ENCODE measurements at places on chromosomes 11 and 22.
A peak's percentile ranks its signal among the peaks of the same experiment; 100 is the strongest.

DNA sequence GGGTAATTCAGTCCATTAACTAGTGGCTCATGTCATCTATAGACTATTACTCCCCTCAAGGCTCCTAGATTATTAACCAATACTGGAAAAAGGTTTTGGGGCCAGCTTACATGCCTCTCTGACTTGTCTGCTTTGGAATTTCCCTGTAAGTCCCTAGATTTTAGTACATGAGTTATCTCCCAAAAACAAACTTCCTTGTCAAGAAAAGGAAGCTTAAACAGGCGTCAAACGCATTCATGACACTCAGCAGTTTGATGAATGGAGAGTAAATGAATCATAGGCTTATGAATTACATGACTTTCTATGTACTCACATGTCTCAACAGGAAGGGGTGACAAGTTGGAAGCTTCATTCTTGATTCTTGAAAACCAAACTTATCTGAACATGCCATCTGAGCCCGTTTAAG, 70.8 kb downstream of the BLID start:
- peak; percentile 94 for DNase-seq

GRCh38 chr22:50031189-50032091, 18.9 kb upstream of the IL17REL start:
- DNase-seq: no peak

- peak; percentile 100 for DNase-seq
Measured at GRCh38 chr22:18156878-18157713, 7.1 kb downstream of the USP18 start.

GRCh38 chr22:45709866-45710265, 38.2 kb downstream of the ATXN10 start:
- peak; percentile 79 for DNase-seq

GRCh38 chr22:32712644-32713355, 88.7 kb upstream of the TIMP3 start:
- no peak for DNase-seq

DNA sequence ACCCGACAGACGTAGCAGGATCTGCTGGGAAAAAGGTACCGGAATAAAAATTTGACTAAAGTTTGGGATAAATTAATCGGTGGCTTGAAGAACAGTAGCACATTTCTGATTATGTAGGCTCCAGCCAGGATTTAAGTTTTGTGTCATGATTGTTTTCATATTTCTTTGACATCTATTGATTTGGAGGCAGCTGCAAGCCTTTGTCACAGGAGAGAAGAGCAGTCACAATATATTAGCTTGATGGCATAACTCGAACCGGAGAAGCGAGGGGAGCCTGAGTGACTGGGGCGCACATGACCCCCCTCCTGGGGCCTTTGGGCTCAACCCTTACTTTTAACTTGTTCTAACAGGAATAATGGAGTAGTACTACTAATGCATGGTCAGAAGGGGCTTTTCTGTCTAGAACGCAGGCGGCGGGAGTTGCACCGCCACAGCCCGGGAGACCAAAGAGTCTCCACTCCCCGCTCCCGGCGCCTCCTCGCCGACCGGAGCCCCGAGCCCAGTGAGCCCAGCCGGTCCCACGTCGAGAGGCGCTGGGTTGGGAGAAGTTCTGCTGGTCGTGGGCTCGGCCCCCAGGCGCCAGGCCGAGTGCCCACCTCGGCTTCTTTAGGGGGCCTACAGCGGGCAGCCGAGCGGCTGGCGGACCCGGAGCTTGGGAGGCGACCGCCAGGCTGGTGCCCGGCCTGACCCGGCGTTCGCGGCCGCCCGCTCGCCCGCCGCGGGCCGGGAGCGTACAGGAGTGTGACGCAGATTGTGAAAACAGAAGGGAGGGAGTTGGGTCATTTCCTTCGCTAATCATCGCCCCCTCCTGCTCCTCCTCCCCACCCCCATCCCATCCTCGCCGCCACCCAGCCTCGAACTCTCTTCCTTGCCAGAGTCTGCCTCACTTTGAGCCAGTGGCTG, 15.7 kb upstream of the PAX6 start:
- DNase-seq: no peak

GRCh38 chr11:34855021-34855753, 61.0 kb downstream of the APIP start:
- DNase-seq: no peak

DNA sequence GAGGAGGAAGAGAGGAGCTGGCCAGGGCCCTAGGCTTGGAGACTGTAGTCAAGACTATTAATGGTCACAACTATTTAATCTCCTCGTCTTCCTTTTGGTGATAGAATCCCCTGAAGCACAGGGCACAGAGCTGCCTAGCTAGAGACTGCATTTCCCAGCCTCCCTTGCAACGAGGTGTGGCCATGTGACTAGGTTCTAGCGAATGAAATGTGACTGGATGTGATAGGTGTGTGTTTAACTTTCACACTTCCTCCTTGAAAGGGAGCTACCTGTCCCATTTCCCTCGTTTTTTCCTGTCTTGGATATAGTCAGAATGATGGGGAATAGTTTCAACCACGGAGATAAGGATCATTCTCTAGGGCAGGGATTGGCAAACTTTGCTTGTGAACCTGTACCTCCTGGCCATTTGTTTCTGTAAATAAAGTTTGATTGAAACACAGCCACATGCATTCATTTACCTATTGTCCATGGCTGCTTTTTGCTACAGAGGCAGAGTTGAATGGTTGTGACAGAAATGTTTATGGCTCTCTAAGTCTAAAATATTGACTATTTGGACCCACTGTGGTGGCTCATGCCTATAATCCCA, 313.5 kb downstream of the MIAT start:
- no peak for DNase-seq

DNA sequence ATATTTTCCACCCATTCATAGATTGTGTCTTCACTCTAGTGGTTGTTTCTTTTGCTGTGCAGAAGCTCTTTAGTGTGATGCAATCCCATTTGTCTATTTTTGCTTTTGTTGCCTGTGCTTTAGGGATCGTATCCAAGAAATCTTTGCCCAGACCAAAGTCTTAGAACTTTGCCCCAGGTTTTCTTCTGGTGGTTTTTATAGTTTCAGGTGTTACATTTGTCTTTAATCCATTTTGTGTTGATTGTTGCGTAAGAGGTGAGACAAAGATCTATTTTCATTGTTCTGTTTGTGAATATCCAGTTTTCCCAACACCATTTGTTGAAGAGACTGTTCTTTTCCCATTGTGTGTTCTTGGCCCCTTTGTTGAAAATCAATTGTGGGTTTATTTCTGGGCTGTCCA, 6.4 kb downstream of the IL10RA start:
- no peak for DNase-seq

DNA sequence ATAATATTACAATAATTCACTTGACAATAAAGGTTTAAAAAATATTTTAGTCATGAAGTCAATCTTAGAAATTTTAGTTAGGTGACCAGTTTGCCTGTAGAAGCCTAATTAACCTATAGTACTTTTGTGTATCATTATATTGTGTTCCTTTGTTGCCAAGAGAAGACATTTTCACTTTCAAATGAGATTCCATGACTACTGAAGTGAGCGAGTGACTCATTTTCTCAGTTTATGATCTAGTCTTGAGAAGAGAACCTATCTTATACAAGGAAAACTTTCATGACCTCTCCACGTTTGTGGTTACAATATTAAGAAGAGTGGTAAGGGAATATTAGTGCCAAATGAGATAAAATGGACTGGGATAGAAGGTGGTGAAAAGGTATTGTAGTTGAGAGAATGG, 423.9 kb upstream of the CHORDC1 start:
- no peak for DNase-seq

DNA sequence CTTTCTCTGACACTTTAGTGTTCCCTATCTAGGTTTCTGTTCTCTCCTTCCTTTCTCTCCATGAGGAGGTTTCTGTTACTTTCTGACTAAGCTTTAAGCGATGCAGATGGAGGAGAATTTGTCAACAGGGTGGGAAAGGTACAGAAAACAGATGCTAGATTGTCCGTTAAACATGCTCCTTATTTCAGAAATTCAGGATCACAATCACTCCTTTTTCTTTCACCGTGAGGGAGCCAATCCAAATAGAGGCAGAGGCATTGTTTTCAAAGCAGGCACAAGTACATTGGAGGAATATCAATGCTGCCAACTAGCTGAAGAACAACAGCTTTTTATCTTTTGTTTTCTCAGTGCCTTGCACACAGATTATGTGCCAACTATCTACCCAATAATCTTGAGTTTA, 215.7 kb upstream of the FOLH1 start:
- DNase-seq: no peak

GRCh38 chr22:41902932-41903421, 11.9 kb downstream of the SHISA8 start:
- DNase-seq: no peak

DNA sequence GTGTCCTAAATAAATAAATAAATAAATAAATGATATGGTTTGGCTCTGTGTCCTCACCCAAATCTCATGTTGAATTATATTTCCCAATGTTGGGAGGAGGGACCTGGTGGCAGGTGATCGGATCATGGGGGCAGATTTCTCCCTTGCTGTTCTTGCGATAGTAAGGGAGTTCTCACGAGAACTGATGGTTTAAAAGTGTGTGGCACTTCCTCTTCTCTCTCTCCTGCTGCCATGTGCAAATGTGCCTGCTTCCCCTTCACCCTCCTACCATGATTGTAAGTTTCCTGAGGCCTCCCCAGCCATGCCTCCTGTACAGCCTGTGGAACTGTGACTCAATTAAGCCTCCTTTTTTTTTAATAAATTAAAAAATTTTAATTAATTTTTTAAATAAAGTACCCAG, 138.2 kb downstream of the FBXO7 start:
- DNase-seq: no peak
